Gastrocnemius medialis (tissue), 4 donors: ENCODE measurements at places on chromosomes 2 and 18. TPM values are rescaled to one million over a fixed set of nuclear protein-coding genes. Genes with fewer than 3 reads are reported as not detected.

Gene CFAP65
- not detected for total RNA-seq

Gene CXCR1
- 0.41 TPM for total RNA-seq

Gene CHRND
- 65.1 TPM for total RNA-seq

Gene PMAIP1
- total RNA-seq = 1.7 TPM

Gene C2orf69
- total RNA-seq = 5.5 TPM

Gene RGPD3
- total RNA-seq = 0.15 TPM

Gene CGREF1
- total RNA-seq = 1.2 TPM
